ENCODE measurements at places on chromosomes 1 and 21.

DNA sequence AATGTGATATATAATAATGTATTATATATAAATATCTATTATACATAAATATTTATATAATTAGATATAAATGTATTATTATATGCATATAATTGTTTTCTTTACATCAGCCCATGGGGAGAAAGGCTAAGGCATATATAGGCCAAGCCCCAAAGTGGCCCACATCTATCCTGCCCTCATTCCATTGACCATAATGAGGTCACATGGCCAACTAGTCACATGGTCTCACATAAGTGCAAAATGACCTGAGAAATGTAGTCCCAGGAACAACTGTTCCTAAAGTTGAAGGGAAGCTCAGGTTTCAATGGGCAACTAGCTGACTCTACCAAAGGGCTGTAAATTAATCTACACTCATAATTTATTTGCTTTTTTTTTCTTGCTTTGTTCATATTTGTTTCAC lies 14.5 kb upstream of the CCDC185 start:
- DNase-seq: no peak

GRCh38 chr1:193185901-193186731 lies at the start of gene B3GALT2:
B3GALT2 (minus strand) TSS chr1:193186613; CDS start chr1:193181562, 5,051 bp downstream.
- DNase-seq: peak; percentile 95

DNA sequence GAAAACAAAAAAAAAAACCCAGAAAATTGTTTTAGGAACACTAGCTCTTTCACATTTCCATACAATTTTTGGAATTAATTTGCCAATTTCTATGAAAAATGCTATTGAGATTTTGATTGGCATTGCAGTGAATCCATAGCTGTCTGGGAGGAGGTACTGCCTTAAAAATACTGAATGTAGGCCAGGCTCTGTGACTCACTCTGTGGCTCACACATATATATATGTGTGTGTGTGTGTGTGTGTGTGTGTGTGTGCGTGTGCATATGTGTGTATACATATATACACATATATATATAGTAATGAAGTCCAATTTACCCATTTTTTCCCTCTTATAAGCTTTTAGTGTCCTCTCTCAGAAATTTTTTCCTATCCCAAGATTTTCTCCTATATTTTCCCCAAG lies 214.2 kb upstream of the DMRTA2 start:
- DNase-seq: no peak

- peak; percentile 32 for DNase-seq
Measured at GRCh38 chr1:24154215-24154614, 11.3 kb upstream of the IL22RA1 start.

DNA sequence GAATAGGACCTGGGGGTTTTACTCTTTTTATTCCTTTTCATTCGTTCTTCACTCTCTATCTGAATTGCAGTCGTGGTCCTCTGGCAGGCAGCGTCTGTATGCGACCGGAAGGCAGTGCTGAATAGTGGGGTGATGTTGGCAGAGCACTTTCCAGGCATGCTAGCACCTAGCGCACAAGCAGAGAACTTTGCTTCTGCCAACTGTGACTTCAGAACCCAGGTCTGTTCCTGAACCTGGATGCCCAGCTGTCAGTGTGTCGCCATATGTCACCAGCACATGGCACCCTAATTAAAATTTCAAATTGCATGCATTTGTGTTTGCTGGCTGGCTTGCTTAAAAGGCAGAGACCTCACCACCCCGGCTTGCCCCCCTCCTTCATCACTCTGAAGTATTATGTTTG lies 116.2 kb downstream of the NFIA start:
- no peak for DNase-seq

DNA sequence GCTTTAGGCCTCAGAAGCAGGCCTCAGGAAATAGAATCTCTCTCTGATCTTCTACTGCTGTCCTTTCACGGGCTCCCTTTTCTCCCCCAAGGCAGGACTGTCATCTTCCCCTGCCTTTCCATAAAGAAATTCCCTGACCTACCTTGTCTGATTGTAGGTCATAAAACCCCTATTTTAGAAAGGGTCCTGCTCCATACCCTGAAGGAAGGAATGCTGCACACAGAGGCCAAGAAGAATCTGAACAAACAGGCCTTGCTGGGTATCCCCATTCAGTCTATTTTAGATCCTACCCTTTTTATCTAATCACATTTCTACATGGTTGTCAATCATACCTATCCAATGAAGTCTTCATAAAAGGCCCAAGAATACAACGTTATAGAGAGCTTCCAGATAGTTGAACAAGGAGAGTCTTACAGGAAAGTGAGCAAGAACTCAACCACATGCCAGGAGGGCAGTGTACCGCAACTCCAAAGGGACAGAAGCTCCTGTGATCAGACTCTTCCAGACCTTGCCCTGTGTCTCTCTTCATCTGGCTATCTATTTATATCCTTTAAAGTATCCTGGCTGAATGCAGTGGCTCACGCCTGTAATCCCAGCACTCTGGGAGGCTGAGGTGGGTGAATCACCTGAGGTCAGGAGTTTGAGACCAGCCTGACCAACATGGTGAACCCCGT lies 93.1 kb downstream of the SLC16A1 start:
- DNase-seq: no peak

- no peak for DNase-seq
Measured at GRCh38 chr1:246092136-246092535, 414.9 kb downstream of the SMYD3 start.

GRCh38 chr1:248585266-248585665 lies 10.7 kb upstream of the OR2T34 start:
- no peak for DNase-seq

Measured in NCI-H1092 treated with DMSO at 0.1 percent for 48 hours (cell line).